ENCODE measurements at places on chromosomes 4 and X.
A peak's percentile ranks its signal among the peaks of the same experiment; 100 is the strongest.

DNA sequence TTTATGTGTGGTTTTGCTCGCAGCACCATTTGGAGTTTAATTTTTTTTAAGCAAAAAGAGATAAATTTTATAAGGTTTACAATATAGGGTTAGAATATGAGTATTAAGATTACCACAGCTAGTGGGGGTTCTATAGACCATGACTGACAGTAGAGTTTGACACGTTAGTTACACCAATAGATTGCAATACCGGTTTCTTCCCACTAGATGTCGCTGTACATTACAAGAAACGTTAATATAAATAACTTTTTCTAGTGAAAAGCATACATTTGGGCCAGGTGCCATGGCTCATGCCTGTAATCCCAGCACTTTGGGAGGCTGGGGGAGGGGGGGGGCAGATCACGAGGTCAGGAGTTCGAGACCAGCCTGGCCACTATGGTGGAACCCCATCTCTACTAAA lies 433.6 kb downstream of the MAGEB5 start:
- DNase-seq = no peak

DNA sequence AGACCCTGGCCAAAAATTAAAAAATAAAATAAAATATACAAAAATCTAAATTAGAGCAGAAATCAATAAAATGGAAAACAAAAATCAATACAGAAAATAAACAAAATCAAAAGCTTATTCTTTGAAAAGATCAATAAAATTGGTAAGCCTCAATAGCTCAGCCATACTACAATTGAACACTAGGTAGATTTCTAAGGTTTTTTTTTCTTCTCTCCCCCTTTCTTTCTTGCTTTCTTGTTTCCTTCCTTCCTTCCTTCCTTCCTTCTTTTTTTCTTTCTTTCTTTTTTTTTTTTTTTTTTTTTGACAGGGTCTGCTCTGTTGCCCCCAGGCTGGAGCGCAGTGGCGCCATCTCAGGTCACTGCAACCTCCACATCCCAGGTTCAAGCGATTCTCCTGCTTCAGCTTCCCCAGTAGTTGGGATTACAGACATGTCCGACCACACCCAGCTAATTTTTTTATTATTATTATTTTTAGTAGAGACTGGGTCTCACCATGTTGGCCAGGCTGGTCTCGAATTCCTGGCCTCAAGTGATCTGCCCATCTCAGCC lies 23.4 kb upstream of the PPP3CA start:
- no peak for DNase-seq

DNA sequence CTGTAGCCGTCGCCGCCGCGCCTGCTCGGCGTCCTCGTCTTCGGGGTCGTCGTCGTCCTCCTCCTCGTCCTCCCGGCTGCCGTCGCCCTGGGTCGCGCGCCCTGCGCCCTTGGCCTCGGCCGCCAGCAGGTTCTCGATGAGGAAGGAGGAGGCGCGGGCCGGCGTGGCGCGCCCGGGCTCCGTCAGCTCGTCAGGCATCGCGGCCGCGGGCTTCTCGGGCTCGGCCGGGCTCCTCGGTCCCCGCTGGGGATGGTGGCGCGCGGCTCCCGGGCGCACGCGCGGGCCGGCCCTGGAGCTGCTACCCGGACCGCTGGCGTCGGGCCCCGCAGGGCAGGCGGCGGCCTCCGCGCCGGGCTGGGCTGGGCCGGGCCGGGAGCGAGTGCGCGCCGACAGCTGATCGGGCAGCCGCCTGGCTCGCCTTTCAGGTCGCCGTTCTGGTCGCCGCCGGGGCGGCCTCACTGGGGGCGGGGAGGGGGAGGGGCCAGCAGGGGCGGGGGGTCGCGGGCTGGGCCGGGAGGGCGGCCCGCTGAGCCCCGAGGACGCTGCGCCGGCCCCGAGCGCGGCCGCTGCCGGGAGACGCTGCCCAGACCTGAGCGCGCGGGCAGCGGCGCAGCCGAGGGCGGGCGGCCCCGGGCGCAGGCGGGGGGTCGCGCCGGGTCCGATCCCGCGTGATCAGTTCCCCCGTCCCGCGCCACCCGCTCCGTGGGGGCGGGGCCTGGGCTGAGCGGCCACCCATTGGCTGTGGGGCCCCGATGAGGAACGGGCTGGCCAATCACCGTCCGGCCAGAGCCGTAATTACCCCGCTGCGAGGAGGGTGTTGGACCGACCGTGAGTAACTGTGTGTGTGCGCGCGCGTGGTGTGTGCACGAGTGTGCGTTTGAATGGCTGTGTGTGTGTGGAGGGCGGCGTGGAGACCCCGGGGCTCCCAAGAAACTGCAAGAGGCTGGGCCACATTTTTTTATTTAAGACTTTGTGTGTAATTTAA lies at the start of gene HMX1:
Gene HMX1, minus strand, starts transcription at position 423 of the 985 bp plus-strand sequence. Its CDS starts 225 bp downstream, at position 198.
- peak; percentile 72 for DNase-seq

DNA sequence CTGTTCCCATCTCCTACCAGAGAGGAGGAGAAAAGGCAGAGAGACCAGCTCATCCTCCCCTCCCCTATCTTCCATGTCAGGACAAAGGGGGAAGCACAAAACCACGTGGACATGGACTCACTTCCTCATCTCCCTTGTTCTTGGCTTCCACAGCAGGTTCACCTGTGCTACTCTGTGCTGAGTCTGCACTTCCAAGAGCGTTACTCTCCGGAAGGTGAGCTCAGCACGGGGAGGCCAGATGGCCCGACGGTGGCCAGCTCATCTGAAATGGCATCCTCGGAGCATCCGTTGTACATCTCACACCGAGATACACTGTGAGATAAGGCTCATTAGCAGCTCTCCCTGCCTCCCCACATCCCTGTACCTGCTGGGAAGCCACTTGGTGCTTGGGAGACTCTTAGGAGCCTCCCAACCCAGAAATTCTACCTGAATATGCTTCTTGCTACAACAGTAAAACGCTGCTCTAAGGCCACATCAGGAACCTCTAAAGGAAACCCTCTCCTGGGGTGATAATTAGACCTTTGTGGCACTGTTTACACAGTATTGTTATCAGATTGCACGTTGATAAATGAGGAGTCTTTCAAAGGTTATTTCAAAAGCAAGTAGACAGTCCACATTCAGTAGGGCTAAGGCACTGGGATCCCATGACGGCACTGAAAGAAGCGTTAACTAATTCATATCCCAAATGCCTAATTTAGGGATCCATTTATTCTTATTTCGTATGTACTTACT lies 19.4 kb downstream of the LGI2 start:
- no peak for DNase-seq

GRCh38 chrX:129781680-129782495 lies 2.1 kb downstream of the SASH3 start:
- DNase-seq = no peak

DNA sequence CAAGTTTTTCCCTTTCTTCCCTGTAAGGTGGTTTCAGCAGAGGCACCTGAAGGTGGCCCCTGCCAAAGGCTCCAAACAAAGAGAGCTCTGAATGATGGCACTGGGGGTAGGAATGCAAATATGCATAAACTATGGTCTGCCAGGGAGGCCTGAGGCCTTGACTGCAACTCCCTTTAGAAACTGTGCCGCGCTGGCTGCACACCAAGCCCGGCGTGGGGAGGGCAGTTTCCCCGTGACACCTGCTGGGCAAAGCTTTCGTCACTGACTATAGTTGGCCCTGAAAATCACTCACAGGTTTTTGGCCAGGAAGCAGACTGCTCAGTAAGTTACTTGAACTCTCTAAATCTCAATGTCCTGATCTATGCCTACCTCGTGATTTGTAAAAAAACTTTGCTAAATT lies 97.8 kb upstream of the ATOH1 start:
- no peak for DNase-seq

DNA sequence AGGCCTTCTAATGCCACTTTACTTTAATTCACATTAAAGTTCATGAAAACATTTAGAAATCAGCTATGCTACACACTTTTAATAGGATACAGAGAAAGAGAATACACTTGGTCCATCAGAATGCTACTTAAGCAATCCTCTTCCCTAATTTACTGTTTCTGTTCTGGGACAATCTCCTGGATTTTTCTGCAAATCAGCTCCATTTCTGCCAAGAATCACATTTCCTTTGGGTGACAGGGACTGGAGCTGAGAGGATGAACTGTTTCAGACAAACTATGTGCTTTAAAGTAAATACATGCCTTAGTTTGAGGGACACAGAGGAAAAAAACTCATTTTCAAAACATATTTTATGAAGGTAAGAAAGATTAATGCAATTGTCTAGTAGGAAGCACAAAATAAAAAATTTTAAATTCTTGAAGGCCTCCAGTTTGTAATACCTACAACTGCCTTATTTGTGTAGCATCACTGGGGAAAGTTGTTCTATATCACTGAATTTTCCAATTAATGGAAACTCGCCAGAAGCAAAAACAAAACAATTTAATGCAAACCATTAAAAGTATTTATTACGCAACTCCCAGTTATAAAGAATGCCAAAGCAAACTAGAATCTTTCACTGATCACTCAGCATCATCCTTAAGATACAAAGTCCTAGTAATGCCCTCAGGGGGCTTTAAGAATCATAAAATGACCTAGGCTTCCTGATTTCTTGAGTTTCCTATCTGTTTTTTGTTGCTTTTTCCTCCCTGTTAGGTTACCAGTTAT lies 36.3 kb downstream of the BCLAF3 start:
- no peak for DNase-seq

DNA sequence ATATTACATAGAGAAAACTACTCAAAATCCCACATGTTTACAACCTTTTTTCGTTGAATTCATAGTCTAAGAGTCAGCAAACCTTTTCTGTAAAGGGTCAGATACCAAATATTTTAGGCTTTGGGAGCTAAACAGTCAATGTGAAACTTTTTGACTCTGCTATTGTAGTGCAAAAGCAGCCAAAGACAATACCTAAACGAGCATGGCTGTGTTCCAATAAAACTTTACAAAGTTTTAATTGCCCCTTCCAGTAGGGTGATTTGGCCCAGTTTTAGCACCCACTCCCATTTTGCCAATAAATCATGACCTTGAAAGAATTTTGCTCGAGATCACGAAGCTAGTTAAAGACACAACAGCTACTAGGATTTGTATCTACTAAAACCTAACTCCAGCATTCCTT lies 147.2 kb downstream of the ANKRD50 start:
- DNase-seq = no peak

DNA sequence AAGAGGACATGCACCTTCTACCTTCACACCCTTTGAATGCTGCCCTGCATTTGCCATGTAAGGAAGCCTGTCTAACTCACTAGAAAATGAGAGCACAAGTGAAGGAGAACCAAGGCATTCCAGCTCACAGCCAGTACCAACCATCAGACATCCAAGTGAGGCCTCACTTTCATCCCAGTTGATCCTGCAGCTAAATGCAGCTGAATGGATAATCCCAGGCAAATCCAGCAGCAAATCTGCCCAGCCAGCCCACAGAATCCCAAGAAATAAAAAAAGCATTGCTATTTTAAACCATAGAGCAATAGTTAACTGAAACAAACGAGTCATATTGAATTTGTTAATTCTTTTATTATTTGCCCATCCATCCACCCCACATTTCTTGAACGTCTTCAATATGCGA lies 112.5 kb downstream of the C4orf33 start:
- DNase-seq = no peak

DNA sequence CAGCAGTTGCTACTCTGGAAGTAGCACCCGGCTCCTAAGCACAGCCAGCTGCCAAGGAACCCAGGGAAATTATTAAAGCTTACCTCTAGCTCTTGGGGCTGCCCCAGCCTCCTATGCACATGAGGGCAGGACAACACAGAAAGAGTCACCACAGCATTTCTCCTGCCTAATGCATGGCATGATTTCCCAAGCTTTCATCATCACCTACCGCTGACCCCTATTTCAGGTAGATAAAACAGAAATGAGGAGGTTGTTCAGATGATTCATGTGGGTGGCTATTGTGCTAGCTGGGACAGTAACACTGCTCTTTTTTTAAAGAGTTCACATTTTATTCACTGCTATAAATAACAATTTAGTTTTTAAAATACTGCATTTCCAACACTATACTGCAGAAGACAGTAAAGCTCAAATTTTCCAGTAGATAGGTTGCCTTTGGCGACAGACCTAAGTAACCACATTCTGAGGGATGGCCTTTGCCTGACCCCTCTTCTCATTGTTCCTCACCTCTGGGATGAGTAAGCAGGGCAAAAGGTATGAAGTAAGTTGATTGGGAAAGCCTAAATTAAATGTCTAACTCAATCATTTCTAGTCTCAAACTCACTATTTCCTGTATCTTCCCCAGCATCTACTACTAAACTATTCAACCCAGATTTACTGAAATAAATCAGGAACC lies 16.7 kb downstream of the CASK start:
- no peak for DNase-seq

GRCh38 chr4:60589425-60589824 lies 610.7 kb upstream of the ADGRL3 start:
- DNase-seq = no peak

DNA sequence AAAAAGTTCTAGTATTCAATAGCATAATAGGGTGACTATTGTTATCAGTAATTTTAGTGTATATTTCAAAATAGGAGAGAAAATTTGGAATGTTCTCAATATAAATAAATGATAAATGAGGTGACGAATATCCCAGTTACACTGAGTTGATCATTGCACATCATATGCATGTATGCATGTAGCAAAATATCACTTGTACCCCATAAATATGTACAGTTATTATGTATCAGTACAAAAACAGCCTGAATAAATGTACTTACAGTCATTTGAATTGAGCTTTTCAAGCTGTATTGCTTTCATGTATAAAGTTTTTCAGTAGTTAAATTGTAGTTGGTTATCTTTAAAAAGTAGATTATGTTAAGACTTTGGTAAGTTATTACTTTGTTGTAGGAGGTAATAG lies 12.6 kb downstream of the CISD2 start:
- no peak for DNase-seq

DNA sequence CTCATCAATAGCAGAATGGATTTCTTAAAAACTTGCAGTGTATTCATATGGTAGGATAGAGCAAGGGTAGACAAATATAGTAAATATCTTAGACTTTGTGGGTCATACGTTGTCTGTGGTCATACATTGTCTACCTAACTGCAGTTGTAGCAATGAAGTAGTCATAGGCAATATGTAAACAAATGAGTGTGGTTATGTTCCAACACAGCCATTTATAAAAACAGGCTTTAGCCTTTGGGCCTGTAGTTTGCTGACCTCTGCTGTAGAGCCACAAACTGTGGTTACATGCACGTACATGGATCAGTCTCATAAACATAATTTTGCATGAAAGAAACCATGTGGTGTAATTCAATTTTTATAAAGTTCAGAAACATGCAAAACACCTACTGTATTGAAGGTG lies 98.9 kb downstream of the LARP1B start:
- no peak for DNase-seq

DNA sequence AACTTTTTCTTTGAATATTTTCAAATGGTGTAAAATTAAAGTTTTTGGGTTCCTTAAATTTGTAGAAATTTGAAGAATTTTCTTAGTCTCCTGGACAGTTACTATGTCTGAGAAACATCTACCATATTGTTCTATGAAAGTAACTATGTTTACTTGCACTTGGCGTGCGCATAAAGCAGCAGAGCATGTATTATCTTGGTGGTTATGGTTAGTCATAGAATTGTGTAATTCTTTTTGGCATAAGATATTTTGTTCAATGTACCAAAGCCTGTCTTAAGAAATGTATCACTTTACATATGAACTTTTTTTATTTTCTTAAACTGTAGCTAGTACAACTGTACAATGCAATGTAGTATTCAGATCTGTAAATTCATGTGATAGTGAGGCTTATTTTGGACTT lies 49.2 kb downstream of the CDS1 start:
- no peak for DNase-seq

GRCh38 chr4:107777890-107778289 lies 46.8 kb upstream of the SGMS2 start:
- DNase-seq = no peak

GRCh38 chr4:75511841-75512240 lies 2.4 kb downstream of the RCHY1 start:
- no peak for DNase-seq
